ENCODE measurements at places on chromosomes 6 and 20. TPM values are rescaled to one million over a fixed set of nuclear protein-coding genes. Genes with fewer than 3 reads are reported as not detected.

CRISP3 gene
- polyA plus RNA-seq: not detected

GFRAL gene
- not detected for polyA plus RNA-seq

GJA10 gene
- polyA plus RNA-seq: not detected

PSMB9 gene
- 38.4 TPM for polyA plus RNA-seq

NKX2-4 gene
- polyA plus RNA-seq: not detected

DNA sequence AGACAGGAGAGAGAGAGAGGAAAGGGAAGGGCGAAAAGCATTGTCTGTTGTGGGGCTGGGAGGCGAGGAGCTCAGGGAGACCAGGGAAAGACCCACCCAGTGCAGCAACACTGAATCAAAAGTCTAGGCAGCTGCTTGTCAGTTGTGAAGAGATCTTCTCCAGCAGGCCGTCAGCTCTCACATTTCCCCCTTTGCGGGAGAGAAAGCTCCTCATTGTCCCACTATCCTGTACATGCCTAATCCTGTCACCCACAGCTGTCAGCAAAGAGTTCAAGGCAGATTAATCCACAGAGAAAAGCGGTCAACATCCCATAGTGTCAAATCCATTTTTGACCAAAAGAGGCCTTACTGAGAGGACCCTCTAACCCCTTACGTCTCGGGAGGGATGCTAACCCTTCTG is 27.3 kb downstream of the RNF182 start:
- DNase-seq: no peak

DNA sequence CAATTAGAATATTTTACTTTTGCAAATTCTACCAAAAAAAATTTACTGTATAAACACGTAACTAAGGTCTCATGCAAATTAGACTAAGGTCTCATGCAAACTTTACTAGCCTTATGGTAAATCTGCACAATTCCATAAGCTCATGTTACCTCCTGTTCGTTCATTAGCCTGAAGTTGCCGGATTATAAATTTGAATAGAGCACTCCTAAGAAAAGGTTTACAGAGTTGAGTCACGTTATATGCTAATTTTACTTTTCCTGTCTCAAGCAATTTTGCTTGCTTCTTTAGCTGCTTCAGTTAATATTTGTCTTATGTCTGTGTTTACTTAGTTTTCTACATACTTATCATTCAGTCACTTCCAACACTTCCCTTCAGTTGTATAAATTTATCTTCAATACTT is 1434.0 kb upstream of the EYS start:
- DNase-seq: no peak

- no peak for DNase-seq
Measured at GRCh38 chr20:41182296-41183212, 45.2 kb downstream of the PLCG1 start.

GRCh38 chr6:129709196-129709768 is 695 bp downstream of the ARHGAP18 start:
- DNase-seq: peak; percentile 26

DNA sequence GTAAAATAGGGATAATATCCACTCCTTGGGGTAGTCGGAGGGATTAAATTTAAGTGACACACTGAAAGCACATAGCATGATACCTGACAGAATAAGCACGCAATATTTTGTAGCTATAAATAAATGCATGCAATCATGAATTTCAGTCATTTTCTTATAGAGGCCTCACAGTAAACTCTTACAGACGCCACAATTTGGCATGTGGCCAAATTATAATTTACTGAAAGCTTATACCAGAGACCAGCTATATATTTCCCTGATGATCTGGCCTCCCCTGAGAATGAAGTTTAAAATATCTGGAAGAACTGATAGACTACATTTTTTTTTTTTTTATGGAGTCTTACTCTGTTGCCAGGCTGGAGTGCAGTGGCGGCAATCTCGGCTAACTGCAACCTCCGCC is 40.9 kb downstream of the QRSL1 start:
- DNase-seq: no peak
